ENCODE measurements at places on chromosomes 5 and 9. TPM values are rescaled to one million over a fixed set of nuclear protein-coding genes. Genes with fewer than 3 reads are reported as not detected.

DNA sequence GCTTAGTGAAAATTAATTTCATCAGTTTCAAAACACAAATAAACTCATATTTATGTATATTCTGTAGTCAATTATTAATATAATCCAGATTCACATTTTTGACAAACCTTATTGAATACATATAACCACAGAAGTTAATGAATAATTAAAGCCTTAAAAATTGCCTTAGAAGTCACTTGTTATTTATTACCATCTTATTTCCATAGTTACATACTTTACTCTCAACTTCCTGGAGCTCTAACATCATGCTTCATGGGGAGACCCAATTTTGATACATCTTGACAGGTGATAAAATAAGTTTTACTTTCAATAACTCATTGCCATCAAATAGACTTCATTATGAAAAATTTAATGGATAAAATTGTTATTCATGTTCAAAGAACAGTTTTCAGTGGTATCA lies 1038.7 kb downstream of the PTPRD start:
- DNase-seq: no peak
- H3K4me3 ChIP-seq: no peak overlapping the region
- no peak overlapping the region for H3K27ac ChIP-seq
- no peaks in the 10 kb centered on the region for H3K36me3 ChIP-seq

DNA sequence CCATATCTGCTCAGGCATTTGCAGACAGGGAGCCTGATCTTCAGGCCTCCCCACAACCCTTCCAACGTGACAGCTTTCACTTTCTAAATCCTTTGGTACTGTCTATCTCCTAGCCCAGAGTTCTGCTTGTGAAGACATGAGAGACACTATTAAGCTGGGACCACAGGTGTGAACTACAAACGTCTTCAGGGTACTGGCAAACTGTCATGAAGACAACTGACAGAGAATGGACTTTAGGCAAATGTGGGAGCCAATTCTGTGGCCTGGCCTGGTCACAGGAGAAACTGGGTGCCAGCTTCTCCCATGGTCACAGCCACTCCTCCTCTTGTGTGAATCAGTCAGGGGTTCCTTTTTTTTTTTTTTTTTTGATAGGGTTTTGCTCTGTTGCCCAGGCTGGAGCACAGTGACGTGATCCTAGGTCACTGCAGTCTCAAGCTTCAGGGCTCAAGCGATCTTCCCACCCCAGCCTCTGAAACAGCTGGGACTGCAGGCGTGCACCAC lies 10.4 kb downstream of the TRIM14 start:
- H3K36me3 ChIP-seq: peaks cover 72% of the 10 kb centered on the region
- peaks cover 70% of the 10 kb centered on the region for H3K4me1 ChIP-seq
- DNase-seq: peak; percentile 88
- H3K4me3 ChIP-seq: peak overlapping the region; percentile 68
- H3K27me3 ChIP-seq: no peaks in the 10 kb centered on the region

DNA sequence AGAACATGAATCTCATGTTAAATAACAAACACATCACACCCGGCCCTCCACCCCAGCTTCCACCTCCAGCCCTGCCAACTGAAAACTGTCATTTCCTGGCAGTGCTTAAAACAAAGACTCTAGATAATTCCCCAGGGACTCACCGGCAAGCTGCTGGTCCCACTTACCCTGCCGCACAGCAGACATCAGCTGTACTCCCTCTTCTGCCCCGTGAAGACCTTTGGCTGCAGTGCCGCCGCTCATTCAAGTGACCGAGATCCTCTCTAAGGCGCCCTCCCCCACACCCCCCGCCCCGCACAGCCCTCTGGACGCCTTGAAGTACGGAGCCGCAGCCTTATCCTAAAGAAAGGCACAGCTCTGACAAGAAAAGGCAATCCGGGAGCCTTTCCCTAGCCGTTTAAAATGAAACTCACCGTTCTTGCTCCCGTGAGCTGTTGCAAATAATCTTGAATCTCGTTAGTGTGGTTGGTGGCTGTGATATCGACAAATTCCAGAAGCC lies 434 bp downstream of the GLRX start:
- peak overlapping the region; percentile 86 for H3K27ac ChIP-seq
- peaks cover 63% of the 10 kb centered on the region for H3K4me1 ChIP-seq
- H3K36me3 ChIP-seq: peaks cover 5% of the 10 kb centered on the region
- H3K4me3 ChIP-seq: peak overlapping the region; percentile 91

- H3K4me3 ChIP-seq: no peak overlapping the region
- no peak overlapping the region for H3K27ac ChIP-seq
- H3K27me3 ChIP-seq: no peaks in the 10 kb centered on the region
- H3K36me3 ChIP-seq: peaks cover 7% of the 10 kb centered on the region
These were observed 65.6 kb downstream of the ANXA2R start for GRCh38 chr5:42974536-42974935.

DNA sequence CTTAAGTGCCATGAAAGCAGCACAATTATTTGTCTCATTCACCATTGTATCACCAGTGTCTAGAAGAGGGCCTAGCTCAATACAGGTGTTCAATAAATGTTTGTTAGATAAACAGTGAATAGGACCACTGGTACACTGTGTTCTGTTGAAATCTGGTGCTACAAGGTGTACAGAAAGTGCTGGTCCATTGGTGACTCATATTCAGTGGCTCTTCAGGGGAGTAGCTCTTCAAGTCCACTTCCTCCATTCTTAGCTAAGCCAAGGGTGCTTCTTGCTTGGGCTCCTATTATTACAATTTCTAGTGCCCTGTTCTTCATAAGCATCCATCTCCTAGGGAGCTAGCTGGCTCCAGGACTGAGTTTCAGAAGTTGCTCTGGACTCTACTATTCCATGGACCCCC lies 6.4 kb upstream of the FCHO2 start:
- no peak overlapping the region for H3K27ac ChIP-seq
- H3K36me3 ChIP-seq: no peaks in the 10 kb centered on the region
- H3K4me1 ChIP-seq: no peaks in the 10 kb centered on the region
- DNase-seq: no peak
- no peak overlapping the region for H3K4me3 ChIP-seq
- peaks cover 46% of the 10 kb centered on the region for H3K27me3 ChIP-seq

DNA sequence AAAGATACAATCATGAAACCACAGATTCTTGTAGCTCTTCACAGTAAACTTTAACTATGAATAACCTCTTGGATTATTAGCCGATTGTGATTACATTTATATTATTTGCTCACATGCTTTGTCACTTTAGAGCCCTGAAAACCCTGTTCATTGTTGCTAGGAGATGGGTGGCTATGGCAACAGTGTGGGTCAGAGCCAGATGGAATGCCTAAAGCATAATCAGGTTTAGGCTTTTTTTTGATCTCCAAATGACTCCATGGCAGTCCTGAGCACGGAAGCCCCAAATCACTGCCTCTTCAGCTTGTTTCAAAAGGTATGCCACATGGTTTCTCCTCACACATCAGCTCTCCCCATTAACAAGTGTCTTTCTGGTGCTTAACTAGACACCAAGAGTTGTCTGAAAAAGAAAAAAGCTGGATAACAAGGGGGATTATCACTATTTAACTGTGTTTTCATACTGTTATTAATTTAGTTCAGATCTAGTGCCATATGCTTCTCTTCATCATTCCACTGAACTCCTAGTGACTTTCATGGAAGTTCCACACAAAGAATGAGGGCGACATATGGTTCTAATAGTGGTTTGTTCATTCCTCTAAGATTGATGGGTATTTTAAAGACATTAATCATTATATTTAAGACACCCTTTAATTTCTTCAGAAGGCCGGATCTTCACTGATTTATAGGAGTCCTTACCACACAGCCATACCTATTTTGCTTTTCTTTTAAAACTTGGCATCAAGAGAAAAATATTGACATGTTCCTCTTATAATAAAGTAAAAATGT lies 88.8 kb upstream of the PAM start:
- H3K27me3 ChIP-seq: peaks cover 3% of the 10 kb centered on the region
- H3K27ac ChIP-seq: no peak overlapping the region
- no peaks in the 10 kb centered on the region for H3K36me3 ChIP-seq

DNA sequence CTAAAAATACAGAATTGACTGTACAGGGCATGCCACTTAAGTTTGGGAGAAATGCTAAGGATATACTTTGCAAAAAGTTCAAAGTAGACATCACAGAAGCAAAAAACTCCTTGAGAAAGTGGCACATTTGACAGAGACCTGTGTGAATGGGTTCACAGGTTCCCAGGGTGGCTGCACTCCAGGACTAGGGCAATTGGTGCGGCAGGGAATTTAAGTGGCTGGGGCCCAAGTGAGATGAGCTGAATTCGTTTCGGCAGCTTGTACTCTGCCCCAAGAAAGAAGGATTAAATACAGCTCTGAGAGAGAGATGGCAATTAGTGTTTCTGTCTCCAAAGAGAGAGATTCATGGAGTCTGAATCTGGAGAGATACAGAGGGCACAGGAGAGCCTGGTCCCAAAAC lies 280.1 kb downstream of the FBXL17 start:
- H3K36me3 ChIP-seq: no peaks in the 10 kb centered on the region
- H3K27me3 ChIP-seq: no peaks in the 10 kb centered on the region
- DNase-seq: no peak
- H3K4me3 ChIP-seq: no peak overlapping the region
- H3K27ac ChIP-seq: no peak overlapping the region

DNA sequence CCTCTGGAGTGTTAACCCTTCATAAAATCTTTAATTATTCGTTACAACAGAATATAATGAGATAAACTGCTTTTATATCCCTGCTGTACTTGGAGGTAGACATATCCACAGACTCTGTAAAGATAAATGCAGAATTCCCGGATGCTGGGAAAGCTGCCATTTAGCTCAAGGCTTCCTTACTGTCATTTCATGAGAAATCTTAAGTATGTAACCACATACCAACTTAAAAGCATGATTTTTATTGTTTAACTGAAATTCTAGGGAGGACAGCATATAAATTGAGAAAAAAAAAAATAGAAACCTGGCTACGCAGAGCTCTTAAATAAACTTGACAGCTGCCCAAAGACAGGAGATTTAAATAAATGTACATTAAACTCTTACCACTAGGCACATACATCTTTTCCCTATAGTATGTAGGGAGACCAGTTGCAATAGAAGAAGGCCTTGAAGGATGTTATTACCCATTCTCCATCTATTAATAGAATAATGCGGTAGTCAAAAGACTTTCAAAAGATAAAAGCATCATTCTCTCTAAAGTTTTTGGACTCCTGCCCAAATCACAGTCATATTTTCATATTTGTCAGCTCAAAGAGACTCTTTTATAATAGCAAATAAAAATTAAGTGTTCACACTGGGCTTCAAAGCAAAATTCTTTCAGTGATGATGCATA lies 373.8 kb downstream of the NDUFS4 start:
- no peak overlapping the region for H3K27ac ChIP-seq
- DNase-seq: no peak
- H3K4me1 ChIP-seq: no peaks in the 10 kb centered on the region
- no peaks in the 10 kb centered on the region for H3K36me3 ChIP-seq

GRCh38 chr5:173573126-173573960 lies 43.1 kb downstream of the BOD1 start:
- peaks cover 16% of the 10 kb centered on the region for H3K27me3 ChIP-seq
- no peak overlapping the region for H3K4me3 ChIP-seq
- no peaks in the 10 kb centered on the region for H3K36me3 ChIP-seq
- peaks cover 3% of the 10 kb centered on the region for H3K4me1 ChIP-seq
- H3K27ac ChIP-seq: no peak overlapping the region
- DNase-seq: peak; percentile 89

DNA sequence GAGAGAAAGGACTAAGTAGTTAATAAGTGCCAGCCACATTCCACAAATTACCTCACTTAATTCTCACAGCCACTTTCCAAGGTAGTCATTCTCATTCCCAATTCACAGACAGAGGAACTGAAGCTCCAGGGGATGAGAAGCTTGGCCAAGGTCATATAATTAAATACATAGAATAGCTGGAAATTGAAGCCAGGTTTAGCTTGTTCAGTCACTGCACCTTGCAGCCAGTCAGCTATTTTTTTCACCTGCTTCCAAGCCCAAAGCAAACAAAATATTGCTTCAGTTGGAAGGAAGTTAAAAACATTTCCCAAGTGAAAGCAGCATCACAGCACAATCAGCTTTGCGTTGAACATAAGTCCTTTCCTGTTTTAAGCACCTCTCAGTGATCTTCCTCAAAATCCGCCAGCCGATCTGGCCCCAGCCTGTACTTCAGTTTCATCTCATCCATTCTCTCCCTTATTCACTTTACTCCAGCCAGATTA lies 4.8 kb downstream of the ALDH1A1 start:
- peaks cover 21% of the 10 kb centered on the region for H3K27me3 ChIP-seq
- DNase-seq: no peak
- H3K27ac ChIP-seq: no peak overlapping the region

DNA sequence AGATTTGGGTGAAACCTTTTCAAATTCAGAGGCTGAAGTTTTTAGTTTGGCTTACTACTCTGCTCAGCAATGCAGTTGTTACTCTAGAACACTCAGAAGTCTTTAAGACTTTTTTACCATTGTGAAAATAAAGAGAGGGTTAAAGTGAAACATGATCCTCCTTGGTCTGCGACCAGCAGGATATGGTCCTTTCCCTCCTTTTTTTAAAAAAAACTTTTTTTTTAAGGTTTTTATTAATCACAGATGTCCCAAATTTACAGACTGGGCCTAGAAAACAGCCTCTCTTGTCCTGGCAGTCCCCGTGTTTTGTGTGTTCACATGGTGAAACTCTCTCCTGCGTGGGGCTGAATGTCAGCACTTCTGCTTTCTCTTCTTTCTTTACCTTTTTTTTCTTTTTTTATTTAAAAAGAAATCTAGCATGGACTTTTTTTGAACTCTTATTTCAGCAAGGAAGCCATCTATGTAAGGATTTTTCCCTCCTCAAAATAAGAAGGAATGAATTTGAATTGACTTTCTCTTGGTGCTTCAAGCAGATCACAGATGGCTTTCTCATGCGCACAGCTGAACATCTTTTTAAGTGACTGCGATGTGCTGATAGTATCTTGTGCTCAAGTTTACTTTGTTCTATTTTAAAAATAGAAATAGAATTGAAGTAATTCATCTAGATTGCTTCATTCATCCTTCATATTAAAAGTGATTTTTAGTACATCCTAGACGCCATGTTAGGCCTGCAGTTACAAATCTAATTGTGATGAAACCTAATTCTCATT lies 128.7 kb upstream of the OTULINL start:
- H3K27me3 ChIP-seq: no peaks in the 10 kb centered on the region
- H3K27ac ChIP-seq: no peak overlapping the region
- H3K36me3 ChIP-seq: no peaks in the 10 kb centered on the region
- no peak overlapping the region for H3K4me3 ChIP-seq
- no peaks in the 10 kb centered on the region for H3K4me1 ChIP-seq

DNA sequence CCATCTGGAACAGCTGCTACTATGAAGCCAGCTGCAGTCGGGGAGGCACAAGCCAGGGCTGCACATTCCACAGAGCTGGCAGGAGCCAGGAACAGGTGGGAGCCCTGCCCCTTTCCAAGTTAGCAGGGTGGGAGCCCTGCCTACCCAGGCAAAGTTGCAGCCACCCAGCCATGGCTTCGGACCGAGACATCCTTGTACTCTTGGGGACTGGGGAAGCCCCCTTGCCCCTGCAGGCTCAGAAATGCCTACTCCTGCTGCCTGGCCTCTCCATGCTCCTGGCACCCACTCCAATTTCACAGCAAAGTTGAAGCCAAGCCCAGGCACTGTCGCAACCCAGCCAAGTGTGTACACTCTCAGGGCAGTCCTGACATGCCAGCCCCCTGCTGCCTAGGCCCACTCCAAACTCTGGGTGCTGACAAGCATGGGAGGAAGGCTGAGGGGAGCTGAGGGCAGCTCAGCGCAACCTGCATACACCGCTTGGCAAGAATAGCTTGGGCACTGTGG lies 165.1 kb downstream of the RNF180 start:
- H3K27me3 ChIP-seq: no peaks in the 10 kb centered on the region
- no peaks in the 10 kb centered on the region for H3K36me3 ChIP-seq
- H3K27ac ChIP-seq: no peak overlapping the region
- no peaks in the 10 kb centered on the region for H3K4me1 ChIP-seq
- no peak for DNase-seq

Gene TSC1
- 33.5 TPM for total RNA-seq

Gene GABRA1
- total RNA-seq: not detected

Gene FOXD4L5
- not detected for total RNA-seq

Gene ZBTB34
- 7.0 TPM for total RNA-seq

Gene ERMP1
- 17.3 TPM for total RNA-seq
